ENCODE measurements at places on chromosomes 4 and X. TPM values are rescaled to one million over a fixed set of nuclear protein-coding genes. Genes with fewer than 3 reads are reported as not detected.

Gene ADAMTS3
- 0.78 TPM for total RNA-seq

Gene HTATSF1
- 53.0 TPM for total RNA-seq

Gene UGT2A1
- total RNA-seq = not detected

Gene SULT1E1
- 3.8 TPM for total RNA-seq

Gene ELF2
- 28.7 TPM for total RNA-seq

Gene ANXA3
- 1,826 TPM for total RNA-seq

Gene XPNPEP2
- not detected for total RNA-seq

Gene ITIH6
- not detected for total RNA-seq

Gene PPP1R3F
- 4.1 TPM for total RNA-seq

Gene UGT2B17
- total RNA-seq = under 0.01 TPM

Gene SLC2A9
- 78.7 TPM for total RNA-seq

Gene ATP2B3
- not detected for total RNA-seq

Gene DCHS2
- total RNA-seq = under 0.01 TPM

Gene GAGE13
- total RNA-seq = not detected

Gene CNKSR2
- total RNA-seq = 0.07 TPM

Gene AMBN
- not detected for total RNA-seq

Gene CENPVL2
- not detected for total RNA-seq

Gene AFM
- not detected for total RNA-seq

Gene NKX3-2
- under 0.01 TPM for total RNA-seq

Gene SUPT20HL2
- not detected for total RNA-seq

Gene LNX1
- total RNA-seq = 5.1 TPM

Gene DCAF8L2
- not detected for total RNA-seq

Gene TBCK
- 45.3 TPM for total RNA-seq

Gene PAGE1
- not detected for total RNA-seq

Gene ADH7
- 3.8 TPM for total RNA-seq

Gene BEX4
- total RNA-seq = 24.9 TPM

Gene PRDM5
- total RNA-seq = 15.0 TPM

Gene RTL9
- total RNA-seq = under 0.01 TPM

Measured in nasal cavity respiratory epithelium epithelial cell of viscerocranial mucosa (primary cell).